Omental fat pad (tissue), 4 donors: ENCODE measurements at places on chromosomes 2 and 18.

DNA sequence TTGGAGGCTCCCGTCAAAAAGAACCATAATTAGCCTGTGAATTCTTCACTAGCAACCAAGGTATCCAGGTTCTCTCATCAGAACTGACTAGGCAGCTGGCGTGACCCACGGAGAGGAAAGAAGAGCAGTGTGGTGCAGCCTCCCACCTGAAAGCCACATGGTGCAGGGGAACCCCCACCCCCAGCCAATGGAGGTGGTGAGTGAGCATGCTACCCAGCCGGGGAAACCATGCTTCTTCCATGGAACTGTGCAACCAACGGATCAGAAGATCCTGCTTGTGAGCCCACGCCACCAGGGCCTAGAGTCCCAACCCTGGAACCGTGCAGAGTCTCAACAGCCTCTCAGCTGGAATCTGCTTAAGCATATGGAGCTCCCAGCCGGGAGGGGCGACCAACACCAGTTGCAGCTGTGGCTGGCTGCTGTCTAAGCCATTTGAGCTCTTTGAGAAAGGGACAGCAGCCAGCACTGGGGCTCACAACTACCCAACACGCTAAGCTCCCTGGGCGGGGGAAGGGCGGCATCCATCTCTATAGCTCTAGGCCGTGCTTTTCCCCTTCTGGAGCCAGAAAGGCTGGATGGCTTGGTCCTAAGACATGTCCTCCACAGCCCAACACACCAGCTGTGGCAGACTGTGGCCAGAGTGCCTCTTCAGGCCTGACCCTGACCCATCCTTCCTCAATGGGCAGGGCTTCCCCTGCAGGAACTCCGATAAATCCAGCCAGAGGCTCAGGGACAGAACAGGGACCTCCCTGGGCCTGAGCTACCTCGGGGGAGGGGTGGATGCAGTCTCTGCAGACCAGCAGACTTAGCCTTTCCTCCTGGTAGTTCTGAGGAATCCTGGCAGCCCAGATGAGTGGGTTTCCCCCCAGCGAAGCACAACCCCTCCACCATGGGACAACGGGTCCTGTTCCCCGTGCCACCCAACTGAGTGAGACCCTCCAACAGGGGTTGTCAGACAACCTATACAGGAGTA is 151.4 kb upstream of the NXPH2 start:
- no peak for DNase-seq

GRCh38 chr2:64819774-64820688 is 166.3 kb upstream of the SERTAD2 start:
- DNase-seq, result no peak

- no peak for DNase-seq
Measured at GRCh38 chr2:241888641-241889040, 19.1 kb downstream of the RTP5 start.

- DNase-seq, result peak; percentile 69
Measured at GRCh38 chr2:112794131-112794733, 9.9 kb upstream of the IL1A start.

DNA sequence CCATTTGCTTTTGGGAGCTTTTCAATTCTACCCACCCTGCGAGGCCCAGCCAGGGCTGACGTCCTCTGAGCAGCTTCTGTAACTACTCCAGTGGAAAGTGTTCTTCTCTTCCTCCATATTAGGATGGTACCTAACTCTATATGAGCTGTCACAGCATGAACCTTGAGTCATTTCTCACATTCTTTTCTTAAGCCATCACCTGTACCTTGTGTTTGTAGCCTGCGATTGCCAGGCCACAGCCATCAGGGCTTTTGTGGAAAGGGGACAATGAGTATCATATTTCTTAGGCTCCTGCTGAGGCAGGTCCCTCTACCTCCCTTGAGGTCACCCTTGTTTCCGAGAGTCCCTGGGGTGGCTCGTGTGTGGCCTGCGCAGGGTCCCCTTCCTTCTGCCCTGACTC is 144.5 kb upstream of the DLX2 start:
- DNase-seq, result no peak

GRCh38 chr2:237209885-237210284 is 124.2 kb downstream of the COPS8 start:
- DNase-seq, result no peak

DNA sequence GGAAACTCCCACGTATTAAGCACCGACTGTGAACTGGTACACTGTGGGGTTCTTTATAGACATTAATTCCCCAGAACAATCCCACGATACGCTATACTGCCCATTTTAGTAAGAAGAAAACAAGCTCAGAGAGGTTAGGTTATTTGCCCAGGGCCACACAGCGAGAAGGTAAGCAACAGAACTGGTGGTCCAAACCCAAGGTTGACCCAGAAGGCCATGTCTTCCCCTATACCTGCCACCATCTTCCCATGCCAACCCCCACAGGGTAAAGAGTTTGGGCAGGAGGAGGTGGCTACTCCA is 69.9 kb downstream of the MARCO start:
- no peak for DNase-seq

GRCh38 chr2:208183526-208183925 is 6.3 kb downstream of the C2orf80 start:
- DNase-seq, result no peak

GRCh38 chr2:230170532-230170931 is 49.3 kb downstream of the SP110 start:
- no peak for DNase-seq

- no peak for DNase-seq
Measured at GRCh38 chr2:219104107-219105035, 43.6 kb upstream of the IHH start.

DNA sequence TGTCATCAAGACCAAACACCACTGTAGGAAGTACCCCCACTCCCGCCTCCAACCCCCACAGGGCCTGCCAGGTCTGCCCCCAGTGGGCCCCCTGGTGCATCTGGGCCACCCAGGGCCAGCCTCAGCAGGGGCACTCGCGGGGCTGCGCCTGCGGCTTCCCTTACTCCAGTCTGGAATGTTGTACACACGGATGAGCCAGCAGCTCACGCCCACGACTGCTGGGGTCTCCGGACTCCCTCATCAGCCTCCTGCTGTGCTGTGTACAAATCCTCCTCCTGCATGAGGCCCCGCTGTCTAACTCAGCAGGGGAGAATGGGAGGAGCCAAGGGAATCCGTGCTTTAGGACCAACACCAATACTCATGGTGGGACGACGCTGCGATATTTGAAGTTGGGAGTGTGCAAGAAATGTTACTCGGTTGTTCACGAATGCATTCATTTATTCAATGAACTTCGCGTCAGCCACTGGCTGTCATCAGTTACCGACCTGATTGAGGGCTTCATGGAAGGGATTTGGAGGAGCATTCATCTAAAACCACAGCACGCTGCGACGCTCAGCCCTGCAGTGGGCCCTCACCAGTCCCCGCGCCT is 654 bp upstream of the ASB1 start:
- no peak for DNase-seq

DNA sequence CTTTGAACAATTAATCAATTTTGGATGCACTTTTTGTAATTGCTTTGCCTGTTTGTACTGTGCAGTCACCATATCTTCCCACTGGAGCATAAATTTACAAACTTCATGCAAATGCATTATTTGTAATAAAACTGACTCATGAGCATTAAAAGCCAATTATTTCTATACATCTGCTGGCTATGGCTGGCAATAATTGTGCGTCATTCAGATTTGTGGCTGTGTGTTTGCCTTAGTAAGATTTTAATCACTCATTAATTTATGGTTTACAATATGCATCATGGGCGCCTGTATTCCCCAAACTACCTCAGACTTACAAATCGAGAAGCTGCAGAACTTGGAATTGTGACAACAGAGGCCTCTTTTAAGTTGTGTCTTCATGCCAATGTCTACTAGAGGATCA is 132.4 kb upstream of the TRIB2 start:
- DNase-seq, result no peak

GRCh38 chr18:9746958-9747357 is 38.9 kb downstream of the RAB31 start:
- no peak for DNase-seq

GRCh38 chr2:67792191-67792590 is 270.6 kb downstream of the C1D start:
- no peak for DNase-seq

GRCh38 chr2:165044505-165045303 is 89.4 kb upstream of the SLC38A11 start:
- DNase-seq, result no peak

DNA sequence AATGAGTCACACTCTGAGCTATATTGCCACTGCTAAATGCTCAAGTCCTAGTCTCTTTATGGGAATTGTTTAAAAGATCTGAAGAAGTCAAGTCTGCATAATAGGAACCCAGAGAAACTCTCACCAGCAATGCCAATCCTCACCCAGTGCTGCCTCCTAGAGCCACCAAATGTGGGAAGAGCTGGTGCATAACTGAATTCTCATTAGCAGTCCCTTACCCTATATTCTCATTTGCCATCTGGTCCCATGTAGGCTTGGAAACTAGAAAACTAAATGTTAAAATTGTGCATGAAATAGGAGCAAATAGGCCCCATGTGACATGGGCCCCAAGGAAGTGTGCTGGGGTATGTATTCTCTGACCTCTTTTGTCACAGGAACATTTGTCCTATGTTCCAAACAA is 224.4 kb upstream of the SMAD2 start:
- DNase-seq, result no peak

GRCh38 chr2:28779001-28779400 is 27.4 kb downstream of the PPP1CB start:
- DNase-seq, result no peak

DNA sequence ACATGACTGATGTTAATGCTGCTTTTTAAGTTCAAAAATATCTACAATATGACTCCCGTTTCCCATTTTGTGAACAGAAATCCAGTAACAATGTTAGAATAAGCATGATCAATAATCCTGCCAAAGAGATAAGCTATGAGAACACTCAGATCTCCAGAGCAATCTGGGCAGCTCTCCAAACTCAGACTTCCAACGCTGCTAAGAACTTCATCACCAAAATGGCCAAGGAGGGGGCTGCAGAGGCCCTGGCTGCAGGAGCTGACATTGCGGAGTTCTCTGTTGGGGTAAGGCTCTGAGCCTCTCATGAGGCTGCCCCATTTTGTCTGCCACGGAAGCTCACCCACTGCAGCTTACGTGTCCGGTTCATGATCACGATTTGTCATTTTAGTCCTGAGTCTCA is 68.4 kb downstream of the UGGT1 start:
- no peak for DNase-seq

DNA sequence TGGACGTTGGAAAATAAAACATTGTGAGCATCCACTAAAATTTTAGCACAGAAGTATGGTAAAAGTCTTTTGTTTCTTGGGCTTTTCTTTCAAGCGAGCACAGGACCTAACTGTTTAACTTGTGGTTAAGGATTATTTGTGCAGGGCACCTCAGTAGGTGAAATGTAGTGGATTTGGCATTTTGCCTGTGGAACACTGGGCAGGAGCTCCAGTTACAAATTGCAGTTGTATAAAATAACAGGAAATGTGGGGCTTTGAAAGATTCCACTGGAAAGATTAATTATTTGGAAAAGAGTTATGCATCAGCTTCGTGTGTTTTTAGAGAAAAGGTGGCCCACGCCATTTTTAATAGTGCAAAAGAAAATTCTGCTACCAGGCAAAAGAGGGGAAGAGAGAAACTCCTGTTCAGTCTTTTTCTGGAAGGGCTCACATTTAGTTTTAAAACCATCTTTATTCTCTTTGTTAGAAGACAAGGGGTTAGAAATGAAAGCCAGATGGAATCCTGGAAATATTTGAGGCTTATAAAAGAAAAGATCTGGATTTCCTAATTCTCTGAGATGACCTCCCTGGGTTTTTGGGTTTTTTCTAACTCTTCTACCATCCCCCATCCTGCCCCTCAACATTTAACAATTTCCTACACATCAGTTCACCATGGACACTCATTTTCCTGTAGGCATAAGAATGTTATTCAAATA is 144.3 kb upstream of the SERTAD2 start:
- DNase-seq, result no peak

DNA sequence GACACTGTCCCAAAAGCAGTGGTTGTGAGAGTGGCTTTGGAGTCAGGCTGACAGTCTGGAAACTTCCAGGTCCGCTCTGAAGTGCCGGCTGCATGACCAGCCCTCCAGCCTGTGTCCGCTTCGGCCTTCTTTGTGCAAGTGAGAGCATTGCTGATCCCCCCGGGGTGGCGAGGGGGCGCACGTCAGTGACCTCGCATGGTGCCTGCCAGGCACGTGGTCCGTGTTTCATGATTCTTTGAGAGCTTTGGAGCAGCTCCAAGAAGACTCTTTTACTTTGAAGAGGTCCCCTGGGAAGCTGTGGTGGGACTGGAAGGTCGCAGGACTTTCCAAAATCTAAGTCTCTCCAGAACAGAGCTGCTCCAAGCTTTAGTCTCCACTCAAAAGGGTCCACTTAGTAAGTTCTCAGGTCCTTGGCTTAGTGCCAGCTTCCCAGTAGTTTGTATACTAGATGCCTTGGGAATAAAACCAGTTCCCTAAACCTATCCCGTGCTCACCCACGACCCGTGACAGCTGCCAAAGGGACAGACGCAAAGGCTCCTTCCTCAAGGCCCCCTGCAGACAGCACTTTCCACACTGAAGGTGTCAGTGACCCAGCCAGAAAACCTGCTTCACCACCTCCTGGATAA is 68.8 kb downstream of the ADI1 start:
- DNase-seq, result no peak

DNA sequence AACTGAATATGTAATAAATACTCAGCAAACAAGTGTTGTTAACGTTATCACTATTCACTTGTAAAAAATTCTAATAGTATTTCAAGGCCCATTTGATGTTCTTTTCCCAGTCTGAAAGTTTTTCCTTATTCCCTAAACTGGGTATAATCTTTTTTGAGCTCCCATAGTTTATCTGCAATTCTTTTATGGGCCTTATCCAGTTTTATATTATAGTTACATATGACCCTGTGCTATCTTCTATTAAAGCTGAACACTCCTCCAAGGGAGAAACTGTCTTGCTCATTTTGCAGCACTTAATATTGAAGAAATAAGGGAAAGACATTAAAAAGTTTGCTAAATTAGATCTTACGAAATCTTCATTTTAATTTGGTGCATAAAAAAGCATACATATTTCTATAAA is 13.9 kb downstream of the PELI1 start:
- DNase-seq, result no peak

DNA sequence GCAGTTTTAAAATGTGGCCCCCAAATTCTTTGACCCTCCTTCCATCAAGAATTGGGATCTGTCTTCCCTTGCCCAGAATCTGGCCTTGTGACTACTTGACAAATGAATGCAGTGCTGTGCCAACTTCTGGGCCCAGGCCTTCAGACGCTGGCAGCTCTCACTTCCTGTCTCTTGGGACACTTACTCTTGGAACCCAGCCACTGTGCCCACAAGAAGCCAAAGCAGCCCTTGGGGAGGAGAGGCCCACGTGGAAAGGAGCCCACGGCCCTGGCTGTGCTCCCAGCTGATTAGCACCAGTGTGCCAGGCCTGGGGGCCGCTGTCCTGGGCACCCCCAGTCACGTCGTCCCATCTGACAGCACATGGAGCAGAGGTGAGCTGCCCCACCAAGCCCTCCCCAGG is 56.6 kb downstream of the RPL37A start:
- no peak for DNase-seq

- DNase-seq, result no peak
Measured at GRCh38 chr2:268323-268722, 3.6 kb downstream of the ACP1 start.
